ENCODE measurements at places on chromosomes 11 and 22. TPM values are rescaled to one million over a fixed set of nuclear protein-coding genes. Genes with fewer than 3 reads are reported as not detected.

Gene OOSP4B
- total RNA-seq: not detected

Gene FREY1
- 2.1 TPM for total RNA-seq

DNA sequence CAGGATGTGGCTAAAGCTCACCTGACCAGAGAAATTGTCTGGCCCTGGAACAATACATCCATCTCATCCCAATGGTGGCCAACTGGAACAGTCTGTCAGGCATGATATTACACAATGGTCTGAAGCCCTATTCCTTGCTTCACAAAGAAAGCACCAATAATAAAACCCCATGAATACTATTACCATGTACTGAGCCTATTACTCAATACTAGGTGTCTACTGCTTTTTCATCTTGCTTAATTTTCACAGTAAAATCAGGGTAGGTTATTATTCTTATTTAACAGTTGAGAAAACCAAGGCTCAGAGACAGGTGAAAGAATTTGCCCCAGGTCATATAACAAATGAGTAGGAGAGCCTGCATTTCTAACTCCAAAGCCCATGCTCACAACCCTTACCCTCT, 68.9 kb upstream of the CAPRIN1 start:
- DNase-seq: no peak

- DNase-seq: peak; percentile 78
Measured at GRCh38 chr22:37501610-37502341, 15.6 kb upstream of the MFNG start.

DNA sequence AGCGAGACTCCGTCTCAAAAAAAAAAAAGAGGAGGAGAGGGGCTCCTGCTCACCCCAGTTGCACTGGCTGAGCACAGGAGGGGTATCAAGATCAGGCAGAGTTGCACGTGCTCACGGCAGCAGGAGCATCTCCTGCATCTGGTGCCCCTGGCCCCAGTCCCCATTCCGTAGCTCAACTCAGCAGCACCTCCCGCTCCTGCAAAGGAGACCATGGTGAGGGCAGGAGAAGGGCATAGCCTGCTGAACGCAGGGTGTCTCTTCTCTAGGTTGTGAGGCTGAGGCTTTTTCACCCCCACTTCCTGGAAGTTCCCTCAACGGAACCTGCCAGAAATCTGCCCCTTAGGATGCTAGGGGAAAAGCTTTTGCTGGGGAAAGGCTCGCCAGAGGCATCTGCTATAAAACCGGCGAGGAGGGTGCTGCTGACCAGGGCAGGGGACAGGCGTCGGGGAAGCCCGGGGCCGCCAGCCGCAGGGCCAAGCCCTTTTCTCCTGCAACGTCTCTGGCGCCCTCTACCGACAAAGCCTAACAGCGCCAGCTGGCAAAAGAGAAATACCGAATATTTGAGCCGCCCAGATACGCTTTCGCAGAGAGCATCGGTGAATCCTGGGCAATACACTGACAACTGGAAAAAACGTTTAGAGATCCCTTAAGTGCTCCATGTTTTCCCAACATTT, 1.0 kb upstream of the PPP6R2 start:
- peak; percentile 90 for DNase-seq

DNA sequence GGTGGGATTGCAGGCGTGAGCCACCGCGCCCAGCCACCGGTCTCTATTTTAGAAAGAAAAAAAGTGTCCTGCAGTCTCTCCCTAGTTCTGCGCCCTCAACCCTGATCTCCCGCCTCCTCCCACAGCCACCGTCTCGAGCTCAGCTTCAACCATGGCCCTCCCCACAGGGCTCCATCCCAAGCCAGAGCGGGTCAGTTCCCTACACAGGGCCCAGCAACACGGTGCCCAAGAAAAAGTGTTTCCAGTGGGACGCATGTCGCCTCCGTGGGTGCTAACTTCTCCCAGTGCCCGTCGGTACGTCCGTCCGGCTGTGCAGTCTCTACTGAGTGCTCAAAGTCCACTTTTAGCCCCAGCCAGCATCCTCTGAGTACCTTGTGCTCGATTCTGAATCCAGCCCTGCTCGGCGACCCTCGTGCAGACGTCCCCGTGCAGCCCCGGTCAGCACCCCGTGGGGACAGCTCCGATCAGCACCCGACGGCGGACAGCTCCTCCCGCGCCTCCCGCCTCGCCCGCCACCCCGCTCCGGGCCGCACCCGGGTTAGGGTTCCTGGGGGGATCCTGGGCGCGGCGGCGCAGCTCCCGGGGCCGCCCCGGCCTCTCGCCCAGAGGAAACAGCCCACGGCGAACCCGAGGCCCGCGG, 657 bp upstream of the MAPK8IP2 start:
- peak; percentile 72 for DNase-seq

DNA sequence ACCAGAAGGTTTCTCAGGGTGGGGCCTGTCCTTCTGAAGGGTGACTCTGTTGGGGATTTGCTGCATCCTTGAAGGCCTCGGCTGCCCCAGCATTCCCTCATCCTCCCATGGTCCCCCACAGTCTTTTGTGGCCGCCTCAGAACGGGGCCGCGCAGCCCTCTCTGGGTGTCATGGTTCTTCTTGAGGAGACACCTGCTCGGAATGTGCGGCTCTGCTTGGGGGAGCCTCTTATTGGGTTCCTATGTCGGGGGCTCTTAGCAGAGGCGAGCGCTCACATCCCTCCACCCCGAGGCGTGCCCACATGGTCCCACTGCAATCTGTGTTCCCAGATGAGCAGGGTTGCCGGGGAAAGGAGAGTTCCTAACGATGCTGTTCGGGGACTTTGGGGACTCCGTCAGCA, 1008.4 kb downstream of the BRD1 start:
- DNase-seq: no peak

- DNase-seq: no peak
Measured at GRCh38 chr11:34145073-34145472, 39.6 kb downstream of the NAT10 start.

DNA sequence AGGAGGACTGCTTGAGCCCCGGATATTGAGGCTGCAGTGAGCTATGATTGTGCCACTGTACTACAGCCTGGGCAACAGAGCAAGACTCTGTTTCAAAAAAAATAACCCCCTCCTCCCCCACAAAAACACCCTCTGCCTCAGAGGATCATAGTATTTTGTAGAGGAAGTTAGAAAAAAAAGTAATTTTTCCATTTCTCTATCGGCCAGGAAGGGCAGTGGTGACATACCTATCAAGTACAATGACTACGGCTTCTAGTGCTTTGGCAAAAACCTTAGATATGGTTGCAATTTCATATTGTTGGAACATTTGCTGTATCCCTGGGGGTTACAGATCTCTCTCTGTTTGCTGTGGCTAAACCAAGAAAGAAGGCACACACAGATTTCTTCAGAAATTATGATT, 28.9 kb downstream of the C2CD3 start:
- DNase-seq: no peak
